ENCODE measurements at places on chromosomes 2 and 18.

- no peak for DNase-seq
Observed at GRCh38 chr2:62208074-62208757, 12.3 kb downstream of the B3GNT2 start.

- no peak for DNase-seq
Observed at GRCh38 chr2:157897106-157897971, 21.2 kb upstream of the ACVR1 start.

DNA sequence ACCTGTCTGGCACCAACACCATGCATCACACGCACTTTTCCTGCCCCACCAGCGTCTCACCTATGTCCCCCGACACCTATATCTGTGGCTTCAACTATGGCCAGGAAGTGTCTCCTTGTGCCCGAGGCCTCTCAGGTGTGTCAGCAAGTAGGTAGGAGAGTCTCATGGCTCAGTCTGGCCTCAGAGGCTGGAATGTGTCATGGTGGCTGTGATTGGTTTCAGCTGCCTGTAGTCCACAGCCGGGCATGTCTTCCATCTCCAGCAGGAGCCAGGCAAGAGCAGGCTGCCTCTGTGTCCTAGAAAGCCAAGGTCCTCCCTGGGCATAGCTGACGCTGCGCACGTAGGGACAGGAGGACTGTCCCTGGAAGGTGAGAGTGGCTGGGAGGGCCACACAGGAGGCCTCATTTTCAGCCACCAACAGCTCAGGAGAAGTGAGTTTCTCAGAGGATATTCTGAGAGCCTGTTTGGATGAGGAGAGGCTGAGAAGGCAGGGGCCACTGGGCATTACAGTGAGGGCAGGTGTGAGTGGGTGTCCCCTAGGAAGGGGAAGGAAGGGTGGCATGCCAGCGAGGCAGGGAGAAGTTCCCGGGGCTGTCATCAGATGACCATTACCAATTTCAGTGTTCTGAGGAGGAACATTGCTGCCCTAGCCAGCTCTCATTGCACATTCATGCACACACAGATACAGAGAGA is 47.2 kb downstream of the SDC1 start:
- DNase-seq, result no peak

GRCh38 chr2:20384953-20385352 is 34.3 kb upstream of the PUM2 start:
- no peak for DNase-seq

- no peak for DNase-seq
Observed at GRCh38 chr2:152825834-152826233, 107.4 kb downstream of the ARL6IP6 start.

DNA sequence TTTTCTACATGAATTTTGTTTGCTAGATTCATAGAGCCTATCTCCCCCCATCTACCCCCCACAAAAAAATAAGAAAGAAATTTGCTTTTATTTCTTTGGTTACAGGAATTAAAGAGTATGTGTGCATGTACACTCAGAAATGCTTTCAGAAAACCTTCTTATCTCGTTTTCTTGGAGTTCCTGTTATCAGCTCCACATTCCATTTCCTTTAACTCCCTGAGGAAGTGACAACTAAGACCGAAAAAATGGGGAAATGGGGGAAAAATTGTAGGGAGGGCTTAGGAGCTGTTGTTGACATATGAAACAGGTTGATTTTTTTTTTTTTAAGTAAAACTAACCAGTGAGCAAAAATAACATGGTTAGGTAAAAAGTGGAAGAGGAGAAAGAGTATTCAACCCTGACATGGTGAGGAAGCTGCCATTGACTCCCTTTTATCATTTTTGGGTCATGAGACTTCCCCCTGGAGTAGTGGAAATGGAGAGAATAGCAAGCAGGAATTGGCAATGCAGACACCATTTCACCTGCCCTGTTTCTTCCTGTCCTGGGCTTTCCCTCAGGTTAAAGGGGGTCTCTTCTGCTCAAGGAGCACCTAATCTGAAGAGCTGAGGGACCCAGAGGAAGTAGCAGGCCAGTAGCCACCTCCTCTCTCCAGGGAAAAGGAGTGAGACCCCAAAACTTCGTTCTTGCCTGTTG is 93.5 kb downstream of the OSBPL6 start:
- no peak for DNase-seq

DNA sequence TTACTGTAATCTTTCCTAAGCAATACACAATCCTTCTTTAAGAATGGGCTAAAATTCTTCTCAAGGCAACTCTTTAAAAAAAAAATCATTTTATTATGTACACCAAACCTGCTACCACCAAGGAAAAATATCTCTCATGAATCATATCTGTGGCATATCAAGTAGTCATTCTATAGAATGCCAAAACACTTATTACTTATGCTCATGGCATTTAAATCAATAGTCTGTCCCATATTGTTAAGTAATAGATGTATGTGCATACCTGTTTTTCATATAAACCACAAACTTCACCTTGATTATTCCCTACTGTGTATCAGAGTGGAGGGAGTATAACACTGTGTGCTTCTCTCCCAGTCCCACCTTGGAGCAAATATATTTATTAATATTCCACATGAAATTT is 95.8 kb upstream of the SETBP1 start:
- no peak for DNase-seq

Measured in activated gamma-delta T cell (primary cell).